ENCODE measurements at places on chromosomes 16 and 17.
A peak's percentile ranks its signal among the peaks of the same experiment; 100 is the strongest.

GRCh38 chr17:33310296-33310695 lies 17.2 kb upstream of the ASIC2 start:
- no peak for DNase-seq

- DNase-seq: peak; percentile 46
Observed at GRCh38 chr17:58329810-58330537, 1.4 kb upstream of the TSPOAP1 start.

DNA sequence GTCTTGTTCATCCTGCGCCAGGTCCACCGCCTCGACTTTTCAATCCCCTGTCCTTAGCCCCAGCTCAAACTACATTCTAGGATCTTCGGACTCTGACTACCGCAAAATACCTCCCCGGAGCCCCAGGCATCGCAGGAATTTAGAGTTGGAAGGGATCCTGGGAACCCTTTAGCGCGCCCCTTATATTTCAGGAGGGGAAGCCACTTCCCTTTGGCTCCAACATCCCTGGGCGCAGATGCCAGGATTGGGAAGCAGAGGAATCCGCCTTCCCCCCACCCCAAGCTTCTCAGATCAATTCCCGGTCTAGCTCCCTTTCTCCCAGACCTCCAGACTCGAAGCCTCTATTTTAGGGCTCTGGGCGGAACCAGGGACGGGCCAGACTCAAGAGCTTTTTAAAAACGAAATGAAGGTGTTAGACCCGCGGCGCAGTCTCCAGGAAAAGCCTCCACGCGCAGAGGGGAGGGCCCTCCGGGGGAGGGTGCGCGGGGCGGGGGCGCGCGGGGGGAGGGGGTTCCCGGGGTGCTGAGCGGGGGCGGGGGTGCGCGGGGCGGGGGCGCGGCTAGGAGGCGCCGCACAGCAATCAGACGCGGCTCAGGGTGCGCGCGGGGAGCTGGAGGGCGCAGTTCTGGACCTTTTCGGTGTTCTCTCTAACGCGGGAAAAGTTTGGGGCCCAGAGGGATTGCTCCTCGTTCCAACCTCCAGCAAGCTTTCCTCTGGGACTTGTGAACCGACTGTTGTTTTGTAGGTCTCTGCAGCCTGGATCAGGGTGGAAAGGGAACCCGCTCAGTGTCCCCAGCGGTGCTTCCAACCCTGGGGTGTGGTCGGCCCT lies 1.6 kb downstream of the AHSP start:
- peak; percentile 25 for DNase-seq

- DNase-seq: no peak
Observed at GRCh38 chr16:1917056-1917664, 1.1 kb downstream of the HS3ST6 start.

DNA sequence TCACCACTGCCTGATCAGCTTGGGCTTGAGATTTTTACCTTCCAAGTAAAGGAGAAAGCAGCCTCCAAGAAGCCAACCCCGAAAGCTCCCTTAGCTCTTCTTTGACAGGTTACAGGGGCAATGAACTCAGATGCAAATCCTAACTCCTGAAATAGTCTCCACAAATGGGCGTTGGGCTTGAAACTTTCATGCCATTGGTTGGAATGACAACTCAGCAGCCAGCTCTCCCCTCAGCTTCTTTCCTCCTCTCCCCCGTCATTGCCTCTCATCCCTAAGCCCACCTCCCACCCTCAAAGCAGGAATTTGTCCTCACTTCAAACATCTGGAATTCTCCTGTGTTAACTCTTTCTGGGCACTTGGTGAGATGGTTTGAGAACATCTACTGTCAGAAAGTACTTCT lies at the start of gene TAT:
Gene TAT, minus strand, starts transcription at position 122 of the 400 bp plus-strand sequence. CDS start 677 bp downstream, outside the sequence.
- no peak for DNase-seq

DNA sequence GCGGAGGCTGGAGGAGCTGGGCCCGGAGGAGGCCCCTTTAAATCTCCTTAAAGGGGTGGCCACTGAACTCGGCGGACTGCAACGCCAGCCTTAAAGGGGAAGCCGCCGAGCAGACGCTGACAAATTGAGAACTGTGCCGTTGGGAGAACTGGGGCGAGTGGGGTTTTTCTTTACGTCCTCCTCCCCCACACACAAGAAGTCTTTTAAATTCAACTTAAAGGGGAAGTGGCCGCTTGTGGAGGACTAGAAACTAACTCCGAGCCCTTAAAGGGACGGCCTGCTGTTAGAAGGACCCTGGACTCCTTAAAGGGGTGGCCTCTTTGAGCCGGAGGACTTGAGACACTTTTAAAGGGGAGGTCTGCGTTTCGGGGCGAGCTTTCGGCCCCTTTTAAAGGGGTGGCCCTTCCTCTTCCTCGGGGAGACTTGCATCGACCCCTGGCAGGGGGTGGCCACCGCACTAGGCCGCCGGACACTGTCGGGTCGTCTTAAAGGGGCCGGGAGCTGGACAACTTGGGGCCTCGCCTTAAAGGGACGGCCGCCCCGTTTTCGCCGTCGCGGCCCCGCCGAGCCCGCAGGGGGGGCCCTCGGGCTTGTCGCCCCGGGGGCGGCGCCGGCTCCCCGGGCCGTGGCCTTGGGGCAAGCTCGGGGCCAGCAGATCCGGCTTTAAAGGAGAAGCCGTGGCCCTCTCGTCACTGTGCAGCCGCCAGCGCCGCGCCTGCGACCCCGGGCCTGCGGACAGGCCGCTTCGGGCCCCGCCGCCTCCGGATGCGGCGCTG lies 688 bp downstream of the FBRS start:
- no peak for DNase-seq

DNA sequence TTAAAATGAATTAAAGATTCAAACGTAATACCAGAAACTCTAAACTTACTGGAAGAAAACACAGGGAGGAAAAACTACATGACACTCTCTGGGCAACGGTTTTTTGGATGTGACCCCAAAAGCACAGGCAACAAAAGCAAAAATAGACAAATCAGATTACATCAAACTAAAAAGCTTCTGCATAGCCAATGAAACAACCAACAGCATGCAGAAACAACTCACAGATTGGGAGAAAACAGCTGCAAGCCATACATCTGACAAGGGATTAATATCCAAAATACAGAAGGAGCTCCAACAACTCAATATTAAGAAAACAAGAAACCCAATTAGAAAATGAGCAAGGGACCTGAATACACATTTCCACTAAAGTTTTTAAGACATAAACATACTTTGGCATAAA lies 69.2 kb upstream of the ALOX12 start:
- DNase-seq: no peak

DNA sequence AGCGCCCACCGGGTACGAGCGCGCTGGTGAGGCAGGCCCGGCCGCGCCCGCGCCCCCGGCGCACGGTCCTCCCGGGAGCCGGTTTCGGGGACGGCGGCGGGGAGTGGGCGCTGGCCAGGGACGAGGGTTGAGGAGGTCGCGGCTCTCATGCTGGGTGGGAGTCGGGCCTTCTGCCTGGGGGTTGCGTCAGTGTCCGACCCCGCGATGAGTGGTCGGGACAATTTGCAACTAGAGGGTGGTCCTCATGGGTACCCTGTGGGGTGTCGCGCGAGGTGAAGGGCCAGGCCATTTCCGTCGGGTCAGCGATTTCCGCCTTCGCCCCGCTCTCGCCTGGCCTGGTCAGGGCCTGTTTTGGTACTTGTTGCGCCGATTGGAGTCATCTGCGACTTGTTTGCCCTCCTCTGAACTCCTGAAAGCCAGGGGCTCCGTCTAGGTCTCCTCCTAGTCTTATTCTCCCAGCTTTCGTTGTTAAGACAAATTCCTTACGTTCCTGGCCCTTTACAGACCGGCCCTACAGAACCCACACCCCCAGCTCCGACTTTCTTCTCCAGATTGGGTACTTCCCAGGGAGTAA lies 14.9 kb downstream of the NAA60 start:
- DNase-seq: no peak

- no peak for DNase-seq
Observed at GRCh38 chr16:89341279-89341678, 123.8 kb downstream of the ZNF778 start.

GRCh38 chr17:74957935-74958740 lies 14.4 kb downstream of the HID1 start:
- peak; percentile 82 for DNase-seq

DNA sequence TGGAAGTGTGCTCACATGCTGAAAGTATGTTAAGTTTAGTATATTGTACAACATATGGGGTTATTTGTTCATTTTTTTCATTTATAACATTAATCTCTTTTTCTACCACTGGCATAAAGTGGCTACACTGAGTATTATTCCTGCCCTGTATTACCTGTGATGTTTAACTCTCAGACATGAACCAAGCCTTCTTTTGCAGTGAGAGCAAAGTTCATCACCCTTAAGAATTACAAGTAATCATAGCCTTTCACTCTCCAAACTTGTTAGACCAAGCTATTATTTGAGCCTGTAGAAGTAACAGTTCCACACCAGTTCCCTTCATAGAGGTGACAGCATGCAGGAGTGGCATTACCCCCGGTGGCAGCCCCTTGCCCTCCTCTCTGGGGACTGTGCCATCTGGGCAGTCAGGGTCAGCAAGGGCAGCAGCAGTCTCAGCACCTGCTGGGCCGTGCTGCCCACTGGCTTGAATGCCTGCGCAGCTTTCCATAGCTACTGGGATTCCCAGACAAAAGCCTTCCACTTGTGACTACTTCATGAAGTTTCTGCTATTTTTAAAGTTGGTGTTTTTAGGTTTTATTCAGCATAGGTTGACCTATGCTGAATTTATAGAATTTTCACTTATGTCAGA lies 71.3 kb downstream of the TMC6 start:
- no peak for DNase-seq

DNA sequence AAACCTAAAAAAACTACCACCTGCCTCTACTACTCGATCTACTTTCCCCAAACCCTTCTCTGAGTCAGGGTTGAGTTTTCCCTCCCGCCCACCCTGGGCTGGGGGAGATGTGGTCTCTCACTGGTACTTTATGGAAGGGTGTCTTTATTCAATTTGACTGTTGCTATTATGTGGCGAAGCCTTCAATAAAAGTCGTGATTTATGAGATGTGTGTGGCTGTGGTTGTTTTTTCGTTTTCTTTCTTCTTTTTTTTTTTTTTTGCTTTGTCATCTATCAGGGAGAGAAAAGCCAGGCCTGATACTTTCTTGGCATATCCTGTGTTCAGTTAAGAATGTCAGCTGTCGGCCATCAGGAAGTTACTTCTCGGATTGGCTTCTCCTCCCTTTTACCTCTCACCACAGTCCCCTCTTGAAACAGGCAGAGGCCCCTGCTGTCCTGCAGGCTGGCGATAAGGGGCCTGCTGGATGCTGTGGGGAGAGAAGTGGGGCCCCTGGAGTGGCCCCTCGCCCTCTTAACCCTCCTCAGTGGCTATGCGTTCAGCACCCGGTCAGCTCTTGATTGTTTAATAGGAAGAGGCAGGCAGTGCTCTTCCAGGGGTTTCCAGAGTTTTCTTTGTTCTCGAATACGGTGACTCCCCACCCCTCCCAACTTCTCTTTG lies 123.0 kb downstream of the MSI2 start:
- no peak for DNase-seq

DNA sequence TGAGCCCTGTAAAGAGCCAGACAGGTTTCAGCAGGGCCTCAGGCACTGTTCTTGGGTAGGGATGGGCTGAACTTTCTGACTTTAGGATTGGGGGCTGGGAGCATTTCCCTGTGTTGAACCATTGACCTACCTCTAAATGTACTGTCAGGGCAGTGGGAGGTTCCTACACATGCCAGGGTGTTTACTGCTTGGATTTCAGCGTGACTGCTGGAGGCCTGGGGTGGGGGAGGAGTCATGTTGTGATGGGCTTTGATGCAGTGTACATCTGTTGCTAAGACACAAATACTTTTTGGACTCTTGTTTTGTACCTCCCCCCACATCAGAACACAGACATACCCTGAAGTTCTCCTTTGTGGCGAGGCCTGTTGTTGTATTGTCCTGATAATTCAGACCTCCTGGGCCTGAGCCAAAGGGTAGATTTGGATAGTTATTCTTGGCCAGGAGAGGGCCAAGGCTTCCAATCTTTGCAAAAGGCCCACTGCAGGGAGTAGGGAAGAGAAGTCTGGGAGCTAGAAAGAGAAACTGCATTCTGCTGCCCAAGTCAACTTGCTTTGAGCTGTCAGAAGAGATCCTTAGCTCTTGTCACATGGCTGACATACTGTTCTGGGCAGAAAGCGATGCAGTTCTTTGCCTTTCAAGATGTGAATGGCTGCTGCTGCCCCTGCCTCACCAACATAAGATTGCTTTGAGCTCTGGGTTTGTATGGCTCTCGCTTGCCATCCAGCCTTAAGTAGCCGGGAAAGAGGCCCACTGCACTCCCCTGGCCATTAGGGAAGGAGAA lies 3.7 kb downstream of the NFE2L1 start:
- no peak for DNase-seq

DNA sequence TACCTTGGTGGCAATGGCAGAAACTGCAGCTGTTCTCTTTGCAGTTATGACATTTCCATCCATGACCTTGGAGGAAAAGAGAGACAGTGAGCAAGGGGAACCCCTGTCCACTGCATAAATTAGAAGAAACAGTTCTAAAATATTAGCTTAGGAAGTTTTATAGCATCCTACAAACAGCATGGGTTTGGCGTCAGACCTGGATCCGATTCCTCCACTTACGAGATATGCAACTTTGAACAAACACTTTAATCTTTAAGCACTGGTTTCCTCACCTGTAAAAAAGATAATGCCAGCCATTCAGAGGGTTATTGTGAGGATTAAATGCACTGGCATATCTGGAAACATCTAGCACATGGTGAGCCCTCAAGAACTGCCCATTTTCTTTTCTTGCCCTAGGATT lies 2.6 kb downstream of the CRYM start:
- no peak for DNase-seq
